ENCODE measurements at places on chromosomes 16 and 17.

- DNase-seq: no peak
Observed at GRCh38 chr17:47701608-47702007, 7.6 kb downstream of the TBKBP1 start.

DNA sequence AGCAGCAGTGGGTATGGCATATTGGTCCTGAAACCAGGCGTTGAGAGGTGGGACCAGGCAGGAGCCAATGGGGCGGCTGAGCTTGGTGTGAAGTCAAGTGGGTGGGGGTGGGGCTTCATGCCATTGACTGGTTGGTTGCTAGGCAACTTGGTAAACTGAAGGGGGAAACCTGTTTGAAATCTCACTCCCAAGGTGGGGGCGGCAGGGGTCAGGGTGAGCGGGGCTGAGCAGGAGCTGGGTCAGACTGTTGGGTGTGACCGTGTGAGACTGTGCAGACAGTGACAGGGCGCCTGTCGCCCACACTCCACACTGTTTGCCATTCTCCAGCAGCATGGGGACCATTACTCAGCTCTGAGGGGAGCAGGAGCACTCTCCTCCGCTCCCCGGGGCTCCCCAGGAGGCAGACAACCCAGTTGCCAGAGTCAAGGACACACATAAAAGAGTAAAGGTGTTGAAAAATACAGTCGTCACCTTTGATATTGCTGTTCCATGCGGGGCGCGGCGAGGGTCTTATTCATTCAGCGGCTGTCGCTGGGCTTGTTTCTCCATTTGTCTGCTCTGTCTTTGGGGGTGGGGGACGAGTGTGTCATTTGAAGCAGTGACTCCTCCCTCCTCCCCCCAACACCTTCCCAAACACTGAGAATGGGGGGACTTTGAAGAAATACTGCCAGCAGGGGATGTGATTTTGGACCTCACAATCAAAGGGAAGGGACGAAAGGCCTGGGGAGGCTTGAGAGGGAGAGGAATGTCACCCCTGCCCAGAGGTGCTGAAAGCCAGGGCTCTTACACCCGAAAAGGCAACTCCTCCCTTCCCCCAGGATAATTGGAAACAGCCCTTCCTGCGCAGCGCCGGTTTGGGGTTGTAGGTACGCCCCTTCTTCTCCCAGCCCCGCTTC, 1.2 kb upstream of the EFNB3 start:
- DNase-seq: no peak

DNA sequence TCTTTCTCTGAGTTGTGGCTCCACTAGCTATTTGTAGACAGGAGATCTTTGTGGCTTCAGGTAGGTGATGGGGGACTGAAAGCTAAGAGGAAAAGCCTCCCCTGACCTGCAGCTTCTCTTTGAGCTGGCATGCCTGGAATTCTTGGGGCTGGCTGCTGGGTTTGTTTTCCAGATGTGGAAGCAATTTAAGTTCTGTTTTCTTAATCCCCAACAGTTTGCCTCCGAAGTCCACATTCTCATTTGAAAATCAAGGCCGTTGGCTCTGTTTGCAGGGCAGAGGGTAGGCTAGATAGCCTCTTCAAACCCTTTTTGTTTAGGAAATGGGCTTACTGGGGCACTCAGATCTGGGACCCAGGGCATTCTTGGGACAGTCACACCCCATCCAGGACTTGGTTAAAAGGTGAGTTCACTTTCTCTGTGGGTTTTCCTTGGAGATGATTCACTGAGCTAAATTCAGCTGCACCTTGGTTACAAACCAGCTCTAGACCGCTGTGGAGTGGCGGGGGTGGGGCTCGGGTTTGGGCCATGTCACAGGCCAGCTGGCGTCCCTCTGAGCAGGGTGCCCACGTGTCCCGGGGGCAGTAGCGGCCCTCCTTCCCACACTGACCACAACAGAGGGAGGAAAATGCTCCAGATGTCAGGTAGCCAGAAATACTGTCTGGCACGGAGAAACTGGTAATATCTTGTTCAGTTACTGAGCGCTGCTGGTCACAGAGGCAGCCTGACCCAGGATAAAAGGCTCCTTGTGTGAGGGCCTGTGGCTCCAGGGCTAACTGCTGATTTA, 108.5 kb downstream of the RAB11FIP4 start:
- DNase-seq: no peak

GRCh38 chr16:83338138-83338537, 469.6 kb upstream of the HSBP1 start:
- DNase-seq: no peak

GRCh38 chr17:10073941-10074340, 124.5 kb downstream of the GAS7 start:
- DNase-seq: no peak

- DNase-seq: no peak
Observed at GRCh38 chr16:77637940-77638339, 84.4 kb upstream of the NUDT7 start.

DNA sequence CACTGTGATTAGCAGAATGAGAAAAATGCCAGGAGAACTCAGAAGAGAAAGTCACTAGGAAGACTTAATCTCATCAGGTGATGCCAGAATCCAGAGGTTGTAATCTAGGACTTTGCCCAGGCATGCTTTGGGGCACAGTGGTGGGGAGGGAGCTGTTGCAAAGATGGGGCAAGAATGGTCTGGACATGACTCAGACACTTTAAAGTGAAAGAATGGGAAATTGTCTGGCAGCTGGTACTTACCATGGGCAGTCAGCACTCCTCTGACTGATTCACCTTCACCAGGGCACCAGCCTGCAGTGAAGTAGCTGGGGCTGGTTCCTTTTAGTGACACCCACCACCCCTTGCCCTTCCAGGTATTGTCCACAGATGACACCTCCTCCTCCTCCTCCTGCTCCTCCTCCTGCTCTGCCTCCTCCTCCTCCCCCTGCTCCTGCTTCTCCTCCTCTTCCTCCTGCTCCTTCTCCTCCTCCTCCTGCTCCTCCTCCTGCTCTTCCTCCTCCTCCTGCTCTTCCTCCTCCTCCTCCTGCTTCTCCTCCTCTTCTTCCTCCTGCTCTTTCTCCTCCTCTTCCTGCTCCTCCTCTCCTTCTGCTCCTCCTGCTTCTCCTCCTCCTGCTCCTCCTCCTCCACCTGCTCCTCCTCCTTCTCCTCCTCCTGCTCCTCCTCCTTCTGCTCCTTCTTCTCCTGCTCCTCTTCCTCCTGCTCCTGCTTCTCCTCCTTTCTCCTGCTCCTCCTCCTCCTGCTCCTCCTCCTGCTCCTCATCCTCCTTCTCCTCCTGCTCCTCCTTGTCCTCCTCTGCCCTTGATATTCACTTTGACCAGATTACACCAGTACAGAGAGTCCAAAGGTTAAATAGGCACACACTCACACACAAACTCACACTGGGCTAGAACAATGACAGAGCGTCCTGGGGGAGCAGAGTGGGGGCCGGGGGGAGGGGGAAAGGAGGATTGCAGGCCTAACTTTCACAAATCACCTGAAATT, at the start of gene CHD9NB:
CHD9NB (minus strand) TSS at position 379 of the 983 bp plus-strand sequence. CDS start 8,739 bp downstream, outside the sequence.
- DNase-seq: no peak

GRCh38 chr17:28334666-28335200, 539 bp downstream of the IFT20 start:
- no peak for DNase-seq

DNA sequence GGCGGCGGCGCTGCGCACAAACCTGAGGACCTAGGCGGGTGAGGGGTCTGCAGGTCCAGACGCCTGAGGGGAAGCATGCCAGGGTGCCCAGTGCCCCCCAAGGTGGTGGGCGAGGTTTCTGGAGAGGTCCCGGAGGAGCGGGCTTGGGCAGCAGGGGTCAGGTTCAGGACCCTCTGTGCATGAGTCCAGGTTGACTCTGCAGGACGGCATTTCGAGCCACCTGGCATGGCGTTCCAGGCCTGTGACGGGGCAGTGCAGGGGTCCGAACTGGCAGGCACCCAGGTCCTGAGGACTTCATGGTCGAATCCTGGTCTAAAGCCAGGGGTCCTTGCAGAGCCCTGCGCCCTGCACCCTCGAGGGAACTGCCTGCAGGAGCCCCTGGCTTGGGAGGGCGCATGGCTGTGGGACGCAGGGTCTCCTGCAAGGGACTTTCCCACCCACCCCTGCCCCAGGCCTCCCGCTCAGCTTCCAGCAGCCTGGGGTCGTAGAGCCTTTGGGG, 3.5 kb downstream of the SLC16A3 start:
- DNase-seq: no peak

DNA sequence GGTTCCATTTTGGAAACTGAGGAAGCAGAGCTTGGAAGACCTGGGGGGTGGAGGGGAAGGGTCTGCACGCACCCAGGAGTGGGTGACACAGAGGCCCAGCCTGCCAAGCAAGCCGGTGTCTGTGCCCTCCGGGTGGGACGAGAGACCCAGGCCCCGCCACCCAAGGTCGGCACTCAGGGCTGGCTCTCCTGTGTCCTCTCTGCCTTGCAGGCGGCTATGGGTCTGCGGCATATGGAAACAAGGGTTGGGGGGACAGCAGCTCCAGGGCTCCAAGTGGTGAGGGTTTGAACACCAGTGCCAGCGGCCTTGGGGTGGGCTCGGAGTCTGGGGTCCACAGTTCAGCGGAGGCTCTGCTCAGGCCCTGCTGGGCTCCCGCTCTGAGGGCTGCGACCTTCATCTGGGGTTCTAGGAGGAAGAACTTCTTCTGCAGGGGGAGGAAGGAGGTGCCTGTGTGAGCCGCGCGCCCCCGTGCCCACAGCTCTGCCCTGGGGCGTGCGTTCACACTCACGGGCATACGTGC, 4.6 kb upstream of the CD7 start:
- no peak for DNase-seq

DNA sequence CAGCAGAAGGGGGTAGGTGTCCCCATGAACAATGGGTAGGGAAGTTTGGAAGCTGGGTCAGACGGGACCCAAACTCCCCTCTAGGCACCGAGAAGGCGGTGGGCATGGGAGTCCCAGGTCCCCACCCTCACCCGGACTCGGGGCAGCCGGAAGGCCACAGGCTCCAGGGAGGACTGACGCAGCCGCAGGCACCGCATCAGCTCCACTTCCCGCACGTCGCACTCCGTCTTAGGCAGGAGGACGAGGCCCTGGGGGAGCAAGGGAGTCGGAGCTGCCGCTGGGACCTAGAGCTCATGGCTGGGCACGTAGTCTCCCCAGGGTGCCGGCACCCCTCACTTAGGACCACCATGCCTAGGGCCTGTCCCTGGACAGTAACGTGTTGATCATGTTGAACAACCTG, 7.1 kb upstream of the PAM16 start:
- no peak for DNase-seq

DNA sequence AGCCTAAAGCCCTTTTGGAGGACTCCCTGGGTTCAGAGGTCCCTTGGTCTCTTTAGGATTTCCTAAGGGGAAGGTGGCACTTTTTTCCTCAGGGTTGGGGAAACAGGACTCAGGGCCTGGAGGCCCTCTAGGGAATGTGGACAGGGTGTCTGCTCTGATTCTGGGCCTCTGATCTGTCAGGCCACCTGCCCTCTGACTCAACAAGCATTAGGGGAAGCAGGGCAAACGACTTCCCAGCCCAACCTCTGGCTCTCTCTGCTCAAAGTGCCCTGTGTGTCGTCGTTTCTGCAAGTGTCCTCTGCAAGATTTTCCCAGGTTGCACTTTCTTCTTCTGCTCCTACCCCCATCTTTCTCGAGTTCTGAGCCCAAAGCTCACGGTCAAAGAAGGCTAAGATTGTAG, 6.6 kb upstream of the IGFBP4 start:
- no peak for DNase-seq

GRCh38 chr17:63707151-63707550, 7.2 kb upstream of the LIMD2 start:
- DNase-seq: no peak

DNA sequence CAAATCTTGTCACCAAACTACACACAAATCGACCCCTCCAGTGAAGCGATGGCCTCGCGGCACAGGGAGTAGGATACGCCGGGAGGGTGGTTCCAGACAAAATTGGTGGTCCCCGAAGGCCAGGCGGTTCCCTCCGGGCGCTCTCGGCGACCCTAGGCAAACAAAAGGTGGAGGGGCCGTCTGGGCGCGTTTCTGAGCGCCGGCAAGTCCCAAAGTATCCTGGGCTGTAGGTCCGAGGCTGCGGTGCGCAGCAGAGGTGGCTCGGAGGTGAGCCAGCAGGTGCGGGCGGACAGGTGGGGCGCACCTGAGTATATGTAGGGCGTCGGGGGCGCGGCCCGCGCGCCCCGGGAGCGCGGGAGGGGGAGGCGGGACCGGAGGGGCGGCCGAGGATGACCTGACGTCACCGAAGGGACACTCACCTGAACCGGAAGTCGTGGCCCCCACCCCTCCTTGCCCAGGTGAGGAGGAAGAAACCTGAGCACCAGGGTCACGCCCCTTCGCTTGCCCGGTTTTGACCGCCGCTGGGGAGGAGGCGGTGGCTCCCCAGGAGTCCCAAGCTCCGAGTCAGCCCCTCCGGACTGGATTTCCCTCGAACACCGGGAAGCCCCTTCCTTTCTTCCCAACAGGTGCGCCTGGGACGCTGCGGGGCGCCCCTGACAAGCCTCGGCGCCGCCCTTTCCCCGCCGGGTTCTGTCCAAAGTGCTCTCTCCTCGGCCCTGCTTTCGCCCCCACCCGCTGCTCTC, at the start of gene CLDN7:
CLDN7 (minus strand) TSS at position 287 of the 743 bp plus-strand sequence. CDS start 435 bp downstream, outside the sequence.
- no peak for DNase-seq

GRCh38 chr16:56281249-56281805, 90.0 kb downstream of the GNAO1 start:
- no peak for DNase-seq
